Pancreas (tissue), 10 donors: ENCODE measurements at places on chromosomes 1 and 21. TPM values are rescaled to one million over a fixed set of nuclear protein-coding genes. Genes with fewer than 3 reads are reported as not detected.

GRCh38 chr1:78284354-78284753 lies 206.4 kb upstream of the PTGFR start:
- no peaks in the 10 kb centered on the region for H3K27me3 ChIP-seq
- H3K27ac ChIP-seq, result no peak overlapping the region
- DNase-seq, result no peak
- H3K4me3 ChIP-seq, result no peak overlapping the region

DNA sequence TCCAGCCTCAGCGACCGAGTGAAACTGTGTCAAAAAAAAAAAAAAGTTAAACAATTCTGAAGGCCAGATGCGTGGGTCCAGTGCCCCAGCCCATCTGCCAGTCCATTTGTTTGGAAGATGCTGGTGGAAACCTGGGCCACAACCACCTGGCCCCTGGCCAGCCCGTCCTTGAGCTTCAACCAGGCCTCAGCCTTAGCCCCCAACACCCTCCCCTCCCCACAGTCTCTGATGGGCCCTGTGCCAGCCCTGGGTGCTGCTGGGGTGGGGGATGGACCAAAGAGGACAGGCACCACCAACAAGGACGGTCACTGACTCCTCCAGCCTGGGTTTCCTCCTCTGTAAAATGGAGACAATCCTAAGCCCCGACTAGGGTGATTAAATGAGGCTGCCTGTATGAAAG lies 19.6 kb upstream of the PLEKHG5 start:
- H3K36me3 ChIP-seq, result no peaks in the 10 kb centered on the region
- H3K4me1 ChIP-seq, result no peaks in the 10 kb centered on the region
- no peak overlapping the region for H3K27ac ChIP-seq

GRCh38 chr1:203126866-203127665 lies 460 bp upstream of the ADORA1 start:
- no peaks in the 10 kb centered on the region for H3K27me3 ChIP-seq
- H3K27ac ChIP-seq, result peak overlapping the region; percentile 69
- H3K4me1 ChIP-seq, result peaks cover 8% of the 10 kb centered on the region
- H3K4me3 ChIP-seq, result peak overlapping the region; percentile 48

- DNase-seq, result no peak
- H3K27me3 ChIP-seq, result no peaks in the 10 kb centered on the region
- no peaks in the 10 kb centered on the region for H3K36me3 ChIP-seq
- H3K4me3 ChIP-seq, result no peak overlapping the region
Measured at GRCh38 chr1:65256860-65257708, 52.3 kb upstream of the DNAJC6 start.

GRCh38 chr1:212565571-212566305 lies 42.8 kb upstream of the ATF3 start:
- H3K4me3 ChIP-seq, result no peak overlapping the region
- no peaks in the 10 kb centered on the region for H3K27me3 ChIP-seq
- no peaks in the 10 kb centered on the region for H3K4me1 ChIP-seq
- H3K36me3 ChIP-seq, result no peaks in the 10 kb centered on the region

Gene MCOLN2
- 1.7 TPM for total RNA-seq
